ENCODE measurements at places on chromosomes 7 and 10.

- peak; percentile 43 for DNase-seq
Measured at GRCh38 chr7:3673524-3673923, 372.5 kb downstream of the SDK1 start.

DNA sequence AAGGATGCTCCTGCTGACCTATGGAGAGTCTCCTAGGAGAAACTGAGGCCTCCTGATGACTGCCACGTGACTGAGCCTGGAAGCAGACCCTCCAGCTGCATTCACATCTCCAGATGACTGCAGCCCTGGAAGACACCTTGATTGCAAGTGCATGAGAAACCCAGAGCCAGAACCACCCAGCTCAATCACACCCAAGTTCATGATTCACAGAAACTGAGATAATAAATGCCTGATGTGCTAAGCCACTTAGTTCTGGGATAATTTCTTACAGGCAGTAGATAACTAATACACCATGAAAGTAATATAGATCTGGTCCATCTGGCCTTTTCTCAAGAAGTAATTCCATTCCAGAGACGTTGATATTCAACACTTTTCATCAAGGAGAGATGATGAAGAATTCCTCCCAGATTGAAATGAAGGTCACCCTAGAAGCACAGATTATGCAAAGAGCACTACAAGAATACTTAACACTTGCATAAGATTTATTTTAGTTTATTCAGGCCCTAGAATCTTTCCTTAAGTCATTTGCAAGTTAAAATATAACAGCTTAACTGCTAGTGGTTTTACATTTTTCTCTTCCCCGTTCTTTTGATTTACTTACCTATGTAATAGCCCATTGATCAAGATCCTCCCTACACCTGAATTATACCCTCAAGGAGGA is 208.2 kb upstream of the INHBA start:
- DNase-seq: no peak

DNA sequence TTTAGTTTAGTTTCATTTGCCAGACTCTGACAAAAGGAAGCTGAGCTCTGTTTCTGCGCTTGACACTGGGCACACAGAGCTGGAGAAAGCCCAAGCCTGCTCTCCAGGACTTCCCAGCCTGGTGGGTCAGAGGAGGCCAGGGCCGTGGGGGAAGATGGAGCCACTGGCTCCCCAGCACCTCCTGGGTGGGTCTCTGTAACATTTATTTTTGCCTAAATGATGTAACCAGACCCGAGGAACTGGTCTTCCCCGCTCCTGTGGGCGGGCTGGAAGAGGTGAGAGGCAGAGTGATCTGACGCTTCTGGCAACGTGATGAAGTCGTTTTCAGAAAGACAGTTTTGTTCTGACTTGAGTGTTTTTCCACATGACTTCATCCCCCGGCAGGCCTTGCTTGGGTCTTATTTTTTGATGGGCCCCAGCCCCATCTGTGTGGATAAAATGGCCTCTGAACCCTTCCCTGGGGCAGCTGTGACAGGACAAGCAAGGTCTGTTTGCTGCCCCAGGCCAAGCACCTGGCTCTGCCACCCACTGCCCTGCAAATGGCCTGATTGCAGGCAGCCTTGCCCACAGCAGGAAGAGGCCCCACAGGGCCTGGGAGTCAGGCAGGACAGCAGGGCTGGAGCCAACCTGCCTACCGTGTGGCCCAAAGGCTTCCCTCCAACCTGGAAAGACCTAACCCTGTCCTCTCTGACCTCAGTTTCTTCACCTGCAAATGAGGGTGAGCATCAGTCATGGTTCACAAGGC is 304.9 kb upstream of the ZMIZ1 start:
- no peak for DNase-seq

- no peak for DNase-seq
Measured at GRCh38 chr10:79055100-79055782, 13.5 kb upstream of the ZMIZ1 start.

GRCh38 chr7:111820621-111821020 is 258.3 kb upstream of the IMMP2L start:
- DNase-seq: no peak

DNA sequence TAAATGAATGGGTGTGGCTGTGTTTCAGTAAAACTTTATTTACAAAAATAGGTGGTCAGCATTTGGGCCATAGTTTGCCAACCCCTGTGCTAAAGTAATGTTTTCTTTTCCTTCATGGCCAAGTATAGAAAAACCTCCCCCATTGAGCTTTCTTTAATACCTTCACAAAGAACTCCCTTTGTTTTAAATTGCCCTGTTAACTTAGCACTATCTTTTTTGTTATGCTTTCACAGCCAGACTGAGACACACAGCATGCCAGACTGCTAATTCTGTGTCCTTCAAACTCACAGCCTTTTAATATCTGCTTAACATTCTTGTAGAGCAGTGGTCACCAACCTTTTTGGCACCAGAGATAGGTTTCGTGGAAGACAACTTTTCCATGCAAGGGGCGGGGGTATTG is 78.0 kb downstream of the GFRA1 start:
- DNase-seq: no peak

DNA sequence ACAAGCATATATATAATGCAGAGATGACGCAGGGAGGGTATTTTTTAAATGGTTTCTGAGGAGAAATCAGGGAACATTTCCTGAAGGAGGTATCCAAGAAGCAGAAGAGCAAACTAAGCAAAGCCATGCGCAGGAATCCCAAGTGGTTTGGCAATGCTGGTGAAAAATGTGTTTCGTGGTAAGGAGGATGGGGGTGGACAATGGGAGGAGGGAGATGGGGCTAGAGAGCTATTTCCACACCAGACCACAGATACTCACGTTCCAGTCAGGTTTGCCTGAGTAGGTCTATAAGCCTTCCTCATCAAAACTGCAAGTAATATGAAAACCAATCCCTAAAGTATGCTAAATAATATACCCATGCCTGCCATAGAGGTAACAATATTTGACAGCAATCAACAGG is 223.7 kb upstream of the MKLN1 start:
- DNase-seq: no peak

DNA sequence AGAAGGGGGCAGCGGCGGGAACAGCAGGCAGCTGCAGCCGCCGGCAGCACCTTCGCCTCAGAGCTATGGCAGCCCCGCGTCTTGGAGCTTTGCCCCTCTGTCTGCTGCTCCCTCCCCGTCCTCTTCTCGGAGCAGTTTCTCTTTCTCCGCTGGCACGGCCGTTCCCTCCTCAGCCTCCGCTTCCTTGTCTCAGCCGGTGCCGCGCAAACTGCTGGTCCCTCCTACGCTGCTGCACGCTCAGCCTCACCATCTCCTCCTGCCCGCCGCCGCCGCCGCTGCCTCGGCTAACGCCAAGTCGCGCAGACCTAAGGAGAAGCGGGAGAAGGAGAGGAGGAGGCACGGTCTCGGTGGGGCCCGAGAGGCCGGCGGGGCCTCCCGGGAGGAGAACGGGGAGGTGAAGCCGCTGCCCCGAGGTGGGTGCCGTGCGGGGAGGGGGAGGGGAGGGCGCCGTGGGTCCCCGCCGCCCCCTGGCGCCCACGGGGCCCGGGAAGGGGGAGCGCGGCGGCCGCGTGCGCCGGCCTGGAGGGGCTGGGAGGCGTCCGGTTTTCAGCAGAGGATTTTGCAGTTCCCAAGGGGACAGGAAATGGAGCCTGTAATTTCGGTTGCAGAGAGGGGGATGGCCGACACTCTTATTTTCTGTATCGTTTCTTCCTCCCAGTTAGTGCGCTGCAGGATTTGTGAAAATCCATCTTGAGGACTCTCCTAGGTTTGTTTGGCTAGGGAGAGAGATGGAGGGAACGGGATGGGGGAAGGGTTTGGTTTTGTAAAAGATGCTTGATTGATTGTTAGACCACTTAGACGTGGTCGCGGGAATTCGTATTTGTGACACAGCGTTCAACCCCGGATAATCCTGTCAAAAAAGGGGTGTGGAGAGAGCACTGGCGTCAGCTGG is 630 bp downstream of the RSBN1L start:
- peak; percentile 47 for DNase-seq

GRCh38 chr10:36671607-36672006 is 453.8 kb upstream of the ANKRD30A start:
- no peak for DNase-seq

DNA sequence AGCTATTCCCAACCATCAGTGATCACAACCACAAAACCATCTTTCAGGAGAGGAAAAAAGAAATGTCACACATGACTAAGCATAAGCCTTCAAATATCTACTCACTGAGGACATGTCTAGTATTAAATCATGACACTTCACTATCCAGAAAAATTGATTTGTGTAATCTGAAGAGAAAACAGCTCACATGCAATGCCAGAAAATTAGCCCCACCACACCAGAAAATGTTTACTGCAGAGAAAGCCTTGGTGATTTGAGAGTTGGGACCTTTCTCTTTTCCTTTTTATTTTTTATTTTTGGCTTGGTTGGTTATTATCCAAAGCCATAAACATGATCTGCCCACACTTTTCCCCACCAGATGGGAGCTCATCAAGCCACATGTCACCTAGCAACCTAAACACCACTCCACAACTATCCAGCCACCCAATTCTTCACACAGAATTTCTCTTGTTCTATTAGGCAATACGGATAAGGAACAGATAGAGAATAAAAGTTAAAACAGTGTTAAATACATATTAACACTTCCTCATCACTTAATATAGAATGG is 3.1 kb downstream of the PARD3 start:
- DNase-seq: no peak

DNA sequence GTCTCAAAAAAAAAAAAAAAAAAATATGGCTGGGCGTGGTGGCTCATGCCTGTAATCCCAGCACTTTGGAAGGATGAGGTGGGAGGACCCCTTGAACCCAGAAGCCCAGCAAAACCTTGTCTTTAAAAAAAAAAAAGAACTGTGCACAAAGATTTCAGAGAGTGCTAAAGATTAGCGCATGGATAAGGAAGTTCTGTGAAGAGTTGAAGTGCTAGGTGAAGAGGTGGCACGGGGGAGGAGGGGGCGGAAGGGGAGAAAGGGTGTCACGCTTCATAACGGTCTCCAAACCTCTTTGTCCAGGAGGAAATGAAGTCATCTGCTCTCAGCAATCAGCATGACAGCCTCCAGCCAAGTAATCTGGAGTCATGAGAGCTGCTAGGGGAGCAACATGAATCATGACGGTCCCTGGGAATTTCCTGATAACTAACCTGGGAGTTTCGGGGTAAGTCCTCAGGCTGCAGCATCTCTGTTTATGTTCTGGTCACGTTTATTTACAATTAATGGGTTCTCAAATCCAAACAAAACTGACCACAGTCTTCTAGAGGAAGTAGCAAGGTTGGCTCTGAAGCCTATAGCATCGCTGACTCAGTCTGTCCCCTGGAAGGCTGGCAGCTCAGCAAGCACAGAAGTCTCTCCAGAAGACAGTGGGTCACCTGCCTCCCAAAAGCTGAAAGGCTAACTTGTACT is 1.9 kb upstream of the PLAU start:
- DNase-seq: no peak

DNA sequence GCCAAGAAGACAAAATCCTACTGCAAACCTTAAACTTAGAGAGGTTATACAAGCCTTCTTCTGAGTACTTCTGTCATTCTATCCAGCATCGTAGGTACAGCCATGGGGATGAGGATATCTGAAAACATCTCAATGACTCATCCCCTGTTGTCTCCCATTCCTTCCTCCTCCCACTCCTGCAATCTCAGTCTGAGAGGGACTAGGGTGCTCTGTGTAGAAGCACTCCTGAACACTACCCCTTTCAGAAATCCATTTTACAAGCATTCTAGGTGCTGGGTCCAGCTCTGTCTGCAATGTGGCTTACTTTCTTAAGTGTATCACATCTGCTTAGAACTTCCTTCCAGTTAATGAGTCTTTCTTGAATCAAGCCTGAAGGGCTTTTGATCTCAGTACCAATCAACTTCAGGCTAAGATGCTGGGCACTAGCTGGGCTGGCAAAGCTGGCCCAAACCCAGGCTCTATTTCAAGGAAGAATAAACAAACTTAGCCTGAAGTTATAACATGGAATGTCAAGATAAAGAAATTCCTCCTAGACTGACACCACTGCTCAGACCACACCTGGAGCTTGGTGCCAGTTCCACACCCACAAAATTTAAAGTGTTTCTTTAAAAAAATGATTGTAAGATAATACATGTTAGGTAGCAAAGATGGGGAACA is 270.3 kb upstream of the AOAH start:
- no peak for DNase-seq

GRCh38 chr7:132388688-132389087 is 187.6 kb downstream of the PLXNA4 start:
- no peak for DNase-seq

DNA sequence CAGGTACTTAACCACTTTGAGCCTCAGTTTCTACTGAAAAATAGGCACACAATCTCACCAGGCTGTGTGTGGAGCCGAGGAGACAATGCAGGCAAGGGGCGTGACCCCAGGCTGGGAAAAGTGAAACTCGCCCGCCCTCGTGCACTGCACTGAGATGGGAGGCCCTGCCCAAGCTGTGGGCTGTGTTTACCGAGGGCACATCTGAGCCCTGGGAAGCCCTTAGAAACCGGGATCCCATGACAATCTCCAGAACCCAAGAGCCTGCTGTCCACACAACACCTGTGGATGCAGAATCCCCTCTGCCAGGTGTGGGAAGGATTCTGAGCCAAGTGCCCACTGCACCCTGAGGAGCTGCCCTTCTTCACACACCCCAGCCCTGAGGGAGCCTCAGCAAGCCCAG is 198.3 kb downstream of the GRID1 start:
- DNase-seq: no peak

- DNase-seq: no peak
Measured at GRCh38 chr10:76172020-76172419, 740.6 kb downstream of the LRMDA start.

DNA sequence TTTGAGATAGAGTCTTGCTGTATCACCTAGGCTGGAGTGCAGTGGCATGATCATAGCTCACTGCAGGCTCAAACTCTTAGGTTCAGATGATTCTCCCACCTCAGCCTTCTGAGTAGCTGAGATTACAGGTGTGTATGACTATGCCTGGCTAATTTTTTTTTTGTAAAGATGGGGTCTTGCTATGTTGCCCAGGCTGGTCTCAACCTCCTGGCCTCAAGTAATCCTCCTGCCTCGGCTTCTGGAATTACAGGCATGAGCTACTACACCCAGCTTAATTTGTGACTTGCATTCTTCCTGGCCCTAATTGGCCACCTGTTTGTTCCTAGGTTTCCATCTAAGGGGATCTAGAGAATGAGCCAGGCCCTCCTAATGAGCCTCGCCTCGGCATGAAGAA is 9.3 kb downstream of the ARHGAP22 start:
- DNase-seq: no peak

DNA sequence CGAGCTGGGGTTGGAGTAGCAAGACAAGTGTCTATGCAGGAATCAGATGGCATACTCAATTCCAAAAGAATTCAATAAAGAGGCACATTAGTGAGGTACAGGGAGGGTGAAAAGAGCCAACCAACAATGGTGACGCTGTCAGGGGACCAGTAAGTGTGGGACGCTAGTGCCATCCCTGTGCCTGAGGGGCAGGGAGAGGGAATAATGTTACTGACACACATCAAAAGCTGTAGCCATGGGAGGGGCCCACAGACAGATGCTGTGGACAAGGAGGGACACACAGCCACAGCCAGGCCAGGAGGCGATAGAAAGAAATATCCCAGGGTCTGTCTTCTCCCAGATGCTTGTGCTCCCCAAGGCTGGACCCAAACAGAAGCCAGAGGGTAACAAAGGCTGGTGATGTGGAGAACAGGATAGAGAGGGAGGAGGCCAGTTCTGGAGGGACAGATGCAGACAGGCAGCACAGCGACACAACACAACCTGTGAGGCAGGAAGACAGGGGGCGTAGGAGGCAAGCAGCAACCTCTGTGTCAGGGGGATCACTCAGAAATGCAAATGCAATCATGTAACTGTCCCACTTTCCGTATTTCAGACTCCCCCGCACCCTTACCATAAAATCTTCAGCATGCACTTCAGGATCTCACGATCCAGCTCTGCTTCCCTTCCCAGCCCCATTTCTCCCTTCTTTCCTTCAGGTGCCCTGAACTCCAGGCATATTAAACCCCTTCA is 240.5 kb upstream of the FZD8 start:
- no peak for DNase-seq

GRCh38 chr7:31857172-31857571 is 170.2 kb downstream of the PPP1R17 start:
- no peak for DNase-seq

All from activated CD4-positive, alpha-beta T cell treated with anti-CD3 and anti-CD28 coated beads, Interleukin-2, amount 50 U/mL, for 24 hours (primary cell).